AG10803 (cell line): ENCODE measurements at places on chromosomes 3 and 15.

- DNase-seq = peak; percentile 16
These were observed 730.2 kb downstream of the TUSC7 start for GRCh38 chr3:117439812-117440211.

GRCh38 chr3:38545550-38545949 lies 49.4 kb downstream of the EXOG start:
- DNase-seq = no peak

DNA sequence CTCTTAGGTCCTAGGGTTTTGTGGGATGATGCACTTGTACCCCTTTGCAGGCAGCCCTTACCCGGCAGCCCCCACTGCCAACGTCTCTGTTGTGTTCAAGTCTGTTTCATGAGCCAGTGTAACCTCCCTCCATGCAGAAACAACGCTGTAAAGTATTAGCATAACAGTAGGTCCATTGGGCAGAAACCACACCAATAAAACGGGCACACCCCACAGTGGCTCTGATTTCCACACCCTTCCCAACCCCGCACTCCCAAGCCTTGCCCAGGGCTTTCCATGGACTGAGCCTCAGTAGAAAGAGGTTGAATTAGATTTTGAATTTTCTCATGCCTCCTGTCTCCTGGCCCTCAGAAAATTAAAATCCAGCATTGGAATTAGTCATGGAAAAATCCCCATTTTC lies 124.5 kb downstream of the CACNA1D start:
- no peak for DNase-seq

DNA sequence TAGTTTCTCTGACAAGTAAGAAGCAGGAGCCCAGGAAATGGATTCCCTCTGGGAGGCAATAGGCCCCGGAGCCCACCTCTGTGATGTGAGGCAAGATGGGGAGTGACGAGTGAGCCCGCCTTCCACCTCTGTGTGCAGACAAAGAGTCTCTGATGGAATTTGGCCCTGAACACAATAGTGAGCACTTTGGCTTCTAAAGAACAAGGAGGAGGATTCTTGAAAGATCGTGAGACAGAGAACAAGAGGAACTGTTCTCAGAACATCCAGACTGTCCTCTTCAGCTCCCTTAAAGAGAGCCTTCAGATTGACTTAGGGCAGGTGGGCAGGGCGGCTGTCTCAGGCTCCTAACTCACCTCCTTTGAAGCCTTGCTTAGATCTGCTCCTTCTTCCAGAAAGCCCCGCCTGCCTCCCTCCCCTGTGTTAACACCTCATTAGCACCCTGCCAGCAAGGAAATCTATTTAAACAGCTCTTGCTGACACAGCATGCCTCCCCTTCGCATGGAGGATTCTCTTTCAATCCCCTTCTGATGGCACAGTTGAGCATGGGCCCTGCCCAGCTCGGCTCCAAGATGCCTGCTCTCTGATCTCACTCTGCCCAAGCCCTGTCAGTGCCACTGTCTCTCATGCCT lies 430.3 kb downstream of the NTRK3 start:
- DNase-seq = no peak

DNA sequence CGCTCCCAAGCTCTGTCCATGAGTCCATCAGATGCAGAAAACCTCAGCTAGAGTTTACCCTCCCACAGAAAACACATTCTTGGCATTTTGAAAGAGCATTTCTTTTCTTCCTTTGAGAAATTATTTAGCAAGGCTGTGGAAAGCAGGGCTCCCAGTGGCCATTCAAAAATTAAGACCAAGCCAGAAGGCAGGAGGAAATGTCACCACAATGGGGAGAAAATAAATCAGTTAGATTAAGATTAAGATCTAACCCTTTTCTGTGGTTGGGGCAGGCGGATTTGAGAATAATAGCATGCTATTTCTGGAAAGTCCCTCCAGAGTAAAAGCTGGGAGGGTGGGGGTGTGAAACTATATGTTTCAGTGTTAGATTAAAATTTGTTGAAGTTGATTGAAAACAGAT lies 20.2 kb downstream of the LRIG1 start:
- peak; percentile 84 for DNase-seq

GRCh38 chr15:66832664-66833063 lies 130.6 kb downstream of the SMAD6 start:
- peak; percentile 86 for DNase-seq

DNA sequence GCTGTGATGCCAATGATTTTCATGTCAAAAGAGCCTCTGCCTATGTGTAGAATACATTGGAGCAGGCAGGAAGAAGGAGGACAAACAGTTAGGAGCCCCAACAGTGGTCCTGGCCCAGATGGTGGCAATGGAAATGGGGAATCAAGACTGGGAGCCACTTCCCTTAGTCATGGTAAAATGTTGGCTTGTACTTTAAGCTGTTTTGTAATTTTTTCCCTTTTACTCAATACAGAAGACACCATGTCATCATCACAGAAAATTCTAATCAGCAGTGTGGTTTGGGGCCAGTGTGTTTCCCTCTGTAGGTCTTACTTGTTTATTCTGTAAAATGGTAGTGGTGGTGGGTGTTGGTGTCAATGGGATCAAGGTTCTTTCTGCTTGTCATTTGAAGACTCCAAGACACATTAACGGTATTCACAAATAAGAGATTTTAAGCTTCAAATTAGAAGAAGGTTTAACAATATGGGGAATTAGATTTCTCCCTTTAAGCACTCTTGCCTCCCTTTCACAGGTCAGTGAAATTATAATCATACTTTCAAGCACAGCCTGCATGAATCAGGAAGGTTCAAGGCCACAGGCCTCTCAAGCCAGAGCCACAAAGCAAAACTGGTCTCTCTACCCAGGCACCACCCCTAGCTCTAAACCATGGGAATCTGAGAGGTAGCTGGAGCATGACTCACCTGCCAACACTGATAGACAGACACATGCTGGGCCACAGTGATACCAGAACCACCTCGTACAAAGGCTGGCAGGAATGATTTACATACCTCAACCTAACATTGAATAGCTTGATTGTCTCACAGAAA lies 24.9 kb downstream of the SIAH2 start:
- peak; percentile 53 for DNase-seq

GRCh38 chr3:30720586-30721313 lies 114.3 kb downstream of the TGFBR2 start:
- DNase-seq = peak; percentile 43

GRCh38 chr15:55802600-55803376 lies 59.8 kb upstream of the PRTG start:
- no peak for DNase-seq

- peak; percentile 41 for DNase-seq
These were observed 384 bp downstream of the KNL1 start for GRCh38 chr15:40594429-40594836.

DNA sequence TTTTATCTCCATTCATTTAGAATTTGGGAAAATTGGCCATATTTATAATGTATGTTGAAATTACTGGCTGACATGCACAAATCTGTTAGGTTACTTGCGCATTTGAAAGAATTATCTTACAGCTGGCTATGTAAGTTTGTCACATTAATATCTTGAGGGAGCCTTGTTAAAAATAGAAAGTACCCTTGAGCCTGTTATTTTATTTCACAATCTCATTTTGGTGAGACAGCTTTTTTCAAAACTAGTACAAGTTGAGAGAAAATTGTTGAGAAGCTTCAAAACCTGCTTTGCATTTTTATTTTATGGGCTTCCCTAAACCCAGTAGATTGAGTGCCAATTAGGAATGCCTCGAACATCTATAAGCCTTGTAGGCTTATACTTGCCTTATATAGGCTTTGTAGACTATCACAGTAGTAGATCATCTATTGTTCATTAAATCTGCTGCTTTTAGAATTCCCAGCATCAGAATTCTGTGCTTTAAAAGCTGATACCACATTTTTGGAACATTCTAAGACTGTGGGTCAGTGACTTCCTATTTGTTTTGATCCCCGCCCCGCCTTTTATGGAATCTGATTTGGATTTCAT lies 6.3 kb downstream of the IDH3A start:
- no peak for DNase-seq

- no peak for DNase-seq
These were observed 1.7 kb upstream of the DLL4 start for GRCh38 chr15:40927495-40927872.

- DNase-seq = no peak
These were observed 78.5 kb upstream of the SMAD3 start for GRCh38 chr15:66986951-66987350.

DNA sequence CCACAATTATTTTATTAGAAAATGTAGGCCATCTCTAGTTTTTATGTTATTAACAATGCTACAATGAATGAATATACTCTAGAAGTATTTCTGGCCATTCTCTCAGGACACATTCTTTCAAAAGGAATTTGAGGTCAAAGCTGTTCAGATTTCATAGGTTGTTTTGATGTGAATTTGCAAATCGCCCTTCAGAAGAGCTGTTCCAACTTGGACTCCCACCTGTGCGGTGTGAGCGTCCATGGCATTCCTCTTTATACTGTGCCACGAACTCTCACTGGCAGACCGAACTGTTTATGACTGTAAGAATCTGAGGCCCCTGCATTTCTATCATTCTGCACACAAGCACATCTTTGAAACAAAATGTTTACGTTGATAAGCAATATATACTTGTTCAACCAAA lies 18.6 kb upstream of the SLC24A5 start:
- no peak for DNase-seq

DNA sequence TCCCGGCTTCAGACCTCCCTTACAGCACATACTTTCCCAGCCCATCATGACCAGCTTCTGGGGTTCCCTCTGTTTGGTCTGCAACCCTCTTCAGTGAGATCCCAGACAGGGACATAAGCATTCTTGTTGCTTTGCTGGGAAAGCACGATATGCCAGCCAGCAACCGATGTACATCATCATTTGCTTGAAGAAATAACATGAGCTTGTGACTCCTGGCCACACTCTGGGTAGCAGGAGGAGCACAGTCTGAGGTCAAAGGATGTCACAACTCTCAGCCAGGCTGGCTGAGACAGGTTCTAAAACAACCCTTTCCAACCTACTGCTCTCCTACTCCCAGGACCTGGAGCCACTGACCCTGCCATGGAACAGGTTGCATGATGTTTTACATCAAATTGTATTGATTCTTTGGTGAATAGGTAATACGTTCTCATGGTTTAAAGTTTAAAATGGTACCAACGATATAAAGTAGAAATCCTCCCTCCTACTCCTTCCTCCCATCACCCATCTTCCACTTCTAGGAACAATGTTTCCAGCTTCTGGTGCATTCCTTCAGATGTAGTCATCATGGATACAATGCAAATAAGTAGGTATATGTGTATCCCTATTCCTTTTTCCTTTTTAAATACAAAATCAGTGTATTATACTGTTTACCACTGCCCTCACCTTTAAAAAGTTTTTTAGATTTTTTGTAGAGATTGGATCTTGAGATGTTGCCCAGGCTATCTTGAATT lies 190.3 kb downstream of the OPA1 start:
- DNase-seq = peak; percentile 9
